ENCODE measurements at places on chromosomes 12 and 14.

- DNase-seq = no peak
Observed at GRCh38 chr12:80053051-80053790, 46.1 kb upstream of the OTOGL start.

DNA sequence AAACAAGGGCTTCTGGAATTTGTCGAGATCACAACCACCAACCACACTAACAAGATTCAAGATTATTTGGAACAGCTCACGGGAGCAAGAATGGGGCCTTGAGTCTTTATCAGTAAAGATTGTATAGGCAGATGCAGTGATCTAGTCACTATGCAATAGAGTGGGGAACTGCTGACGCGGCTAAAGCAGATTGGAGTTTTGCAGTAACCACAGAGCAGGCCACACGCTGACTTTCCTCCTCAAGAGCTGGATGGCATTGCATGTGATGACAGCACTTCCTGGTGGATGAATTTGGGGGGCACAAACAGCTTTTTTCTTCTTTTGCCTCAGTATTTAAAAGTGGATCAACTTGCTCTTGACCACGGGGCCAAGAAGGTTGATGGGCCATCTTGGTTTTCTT, 46.0 kb downstream of the KCNK13 start:
- no peak for DNase-seq

- no peak for DNase-seq
Observed at GRCh38 chr12:116125956-116126566, 151.4 kb downstream of the MED13L start.

DNA sequence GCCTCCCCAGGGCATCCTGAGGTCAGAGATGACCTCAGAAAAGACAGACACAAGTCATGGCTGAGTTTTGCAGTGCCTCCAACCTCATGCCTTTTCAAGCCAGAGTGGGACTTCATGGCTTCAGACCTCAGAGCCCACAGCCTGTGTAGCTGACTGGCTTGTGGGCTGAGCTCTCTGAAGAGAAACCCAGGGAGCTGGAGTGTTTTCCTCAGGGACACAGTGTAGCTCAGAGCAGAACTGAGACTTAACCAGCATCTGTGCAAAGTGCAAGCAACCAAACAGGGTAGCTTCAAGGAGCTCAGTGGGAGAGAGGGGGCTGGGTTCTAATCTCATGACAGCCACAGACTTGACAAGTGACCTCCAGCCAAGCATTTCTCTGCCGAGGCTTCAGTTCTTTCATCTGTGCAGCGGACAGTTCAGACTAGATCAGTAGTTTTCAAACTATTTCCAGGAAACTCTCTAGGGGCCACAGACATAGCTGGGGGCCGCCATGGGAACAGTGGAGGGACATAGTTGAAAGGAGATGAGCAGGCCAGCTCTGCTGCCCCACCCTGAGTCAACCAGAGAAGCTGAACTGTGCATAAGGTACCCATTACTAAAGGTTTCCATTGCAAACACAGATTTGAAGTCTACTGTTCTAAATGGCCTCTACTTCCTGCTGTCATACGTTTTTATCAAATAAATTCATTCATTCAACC, 80.0 kb downstream of the LGMN start:
- no peak for DNase-seq

- no peak for DNase-seq
Observed at GRCh38 chr12:125272383-125272933, 207.2 kb downstream of the AACS start.

DNA sequence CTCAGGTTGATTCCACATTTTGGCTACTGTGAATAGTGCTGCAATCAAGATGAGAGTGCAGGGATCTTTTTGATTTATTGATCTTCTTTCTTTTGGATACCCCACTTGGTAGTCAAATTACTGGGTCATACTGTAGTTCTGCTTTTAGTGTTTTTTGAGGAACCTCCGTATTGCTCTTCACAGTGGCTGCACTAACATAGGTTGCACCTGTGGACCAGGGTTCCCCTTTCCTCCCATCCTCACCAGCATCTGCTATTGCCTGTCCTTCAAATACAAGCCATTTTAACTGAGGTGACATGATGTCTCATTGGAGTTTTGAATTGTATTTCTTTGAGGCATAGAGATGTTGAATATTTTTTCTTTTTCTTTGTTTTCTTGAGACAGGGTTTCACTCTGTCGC, 152.5 kb upstream of the TMEM132C start:
- no peak for DNase-seq

GRCh38 chr12:47774663-47775062, 1.6 kb downstream of the SLC48A1 start:
- DNase-seq = no peak

GRCh38 chr14:92850492-92850891, 56.4 kb downstream of the GOLGA5 start:
- DNase-seq = no peak

DNA sequence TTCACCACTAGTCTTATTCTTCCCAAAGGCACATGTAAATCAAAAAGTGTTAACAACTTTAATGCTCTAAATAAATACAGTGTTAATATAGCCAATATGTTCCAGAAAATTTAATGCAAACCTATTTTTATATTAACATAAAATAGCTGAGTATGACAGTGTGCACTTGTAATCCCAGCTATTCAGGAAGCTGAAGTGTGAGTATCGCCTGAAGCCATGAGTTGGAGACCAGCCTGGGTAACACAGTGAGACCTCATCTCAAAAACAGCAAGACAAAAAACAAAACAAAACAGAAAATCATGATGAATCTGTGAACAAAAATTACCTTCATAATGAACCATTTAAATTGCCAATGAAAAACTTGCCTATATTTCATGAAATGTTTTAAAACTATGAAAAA, 798.9 kb downstream of the SLC6A15 start:
- no peak for DNase-seq

DNA sequence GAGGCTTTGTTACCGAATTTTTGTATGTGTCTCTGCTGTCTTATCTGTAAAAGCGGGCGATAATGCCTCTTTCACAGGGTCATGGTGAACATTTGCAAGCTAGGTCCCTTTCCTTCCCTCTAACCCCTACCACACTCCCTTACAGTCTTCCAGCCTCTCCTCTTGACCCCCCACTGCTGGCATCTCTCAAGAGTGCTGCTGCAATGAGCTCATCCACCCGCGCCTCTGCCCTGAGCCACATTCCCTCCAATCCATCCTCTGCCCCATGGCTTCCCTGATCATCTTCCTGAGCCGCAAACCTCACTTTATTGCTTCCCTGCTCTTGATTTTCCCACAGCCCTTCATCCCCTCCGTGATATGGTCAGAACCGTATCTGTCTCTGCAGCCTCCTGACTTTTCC, 343.6 kb downstream of the BCL11B start:
- DNase-seq = no peak

- DNase-seq = no peak
Observed at GRCh38 chr12:110262442-110263388, 18.3 kb upstream of the ATP2A2 start.

DNA sequence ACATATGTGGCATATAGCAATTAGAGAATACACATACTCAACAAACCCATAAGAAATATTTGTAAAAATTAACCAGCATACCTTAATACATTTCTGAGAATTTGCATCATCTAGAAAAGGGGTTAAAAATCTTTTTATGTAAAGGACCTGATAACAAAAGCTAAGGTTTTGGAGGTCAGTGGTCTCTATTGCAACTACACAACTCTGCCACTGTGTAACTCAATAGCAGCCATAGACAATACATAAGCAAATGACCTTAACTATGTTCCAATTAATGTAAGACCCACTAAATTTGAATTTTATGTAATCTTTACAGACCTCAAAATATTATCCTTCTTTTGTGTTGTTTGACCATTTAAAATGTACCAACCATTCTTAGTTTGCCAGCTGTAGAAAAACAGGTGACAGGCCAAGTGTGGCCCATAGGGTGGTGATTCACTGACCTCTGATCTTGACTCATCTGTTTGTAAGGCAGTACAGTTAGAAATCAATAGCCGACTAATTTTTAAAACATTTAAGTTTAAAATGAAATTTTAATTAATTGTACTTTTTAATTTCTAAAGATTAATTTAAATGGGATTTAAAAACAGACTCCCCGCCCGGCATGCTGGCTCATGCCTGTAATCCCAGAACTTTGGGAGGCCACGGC, 7.4 kb upstream of the EPS8 start:
- no peak for DNase-seq

GRCh38 chr12:121508533-121508932, 72.3 kb downstream of the KDM2B start:
- no peak for DNase-seq

DNA sequence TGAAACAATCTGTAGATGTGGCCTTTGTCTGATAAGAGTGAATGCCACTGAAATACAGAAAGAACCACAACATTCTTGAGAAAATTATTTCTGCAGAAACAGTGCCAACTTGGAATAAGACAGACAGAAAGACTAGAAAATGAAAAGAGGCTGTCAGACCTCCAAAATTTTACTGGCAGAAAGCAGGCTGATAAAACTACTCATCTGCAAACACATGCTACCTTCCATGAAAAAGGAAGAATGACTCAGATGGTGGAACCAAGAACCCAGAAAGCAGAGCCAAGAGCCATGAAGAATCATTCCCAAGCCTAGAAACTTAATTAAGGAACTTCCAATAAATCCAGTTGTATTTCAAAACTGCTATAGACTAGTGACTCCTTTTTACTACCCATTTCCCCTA, 31.9 kb upstream of the OSBPL8 start:
- no peak for DNase-seq

- DNase-seq = no peak
Observed at GRCh38 chr12:42422785-42423184, 96.8 kb downstream of the PPHLN1 start.

- DNase-seq = no peak
Observed at GRCh38 chr12:128052331-128052730, 214.6 kb upstream of the TMEM132C start.

DNA sequence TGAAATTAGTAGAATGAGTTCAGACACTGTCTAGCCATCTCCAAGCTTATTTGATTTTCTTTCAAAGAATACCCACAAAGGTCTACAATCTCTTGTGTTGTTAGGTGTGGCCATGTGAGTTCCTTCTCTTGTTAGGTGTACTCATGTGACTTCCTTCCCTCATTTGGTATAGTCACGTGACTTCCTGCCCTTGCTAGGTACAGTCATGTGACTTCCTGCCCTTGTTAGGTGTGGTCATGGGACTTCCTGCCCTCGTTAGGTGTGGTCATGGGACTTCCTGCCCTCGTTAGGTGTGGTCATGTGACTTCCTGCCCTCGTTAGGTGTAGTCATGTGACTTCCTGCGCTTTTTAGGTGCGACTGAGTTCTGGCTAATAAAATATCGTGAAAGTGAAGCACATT, 179.6 kb downstream of the TMX1 start:
- DNase-seq = no peak

GRCh38 chr14:89370381-89370780, 46.7 kb downstream of the FOXN3 start:
- no peak for DNase-seq

DNA sequence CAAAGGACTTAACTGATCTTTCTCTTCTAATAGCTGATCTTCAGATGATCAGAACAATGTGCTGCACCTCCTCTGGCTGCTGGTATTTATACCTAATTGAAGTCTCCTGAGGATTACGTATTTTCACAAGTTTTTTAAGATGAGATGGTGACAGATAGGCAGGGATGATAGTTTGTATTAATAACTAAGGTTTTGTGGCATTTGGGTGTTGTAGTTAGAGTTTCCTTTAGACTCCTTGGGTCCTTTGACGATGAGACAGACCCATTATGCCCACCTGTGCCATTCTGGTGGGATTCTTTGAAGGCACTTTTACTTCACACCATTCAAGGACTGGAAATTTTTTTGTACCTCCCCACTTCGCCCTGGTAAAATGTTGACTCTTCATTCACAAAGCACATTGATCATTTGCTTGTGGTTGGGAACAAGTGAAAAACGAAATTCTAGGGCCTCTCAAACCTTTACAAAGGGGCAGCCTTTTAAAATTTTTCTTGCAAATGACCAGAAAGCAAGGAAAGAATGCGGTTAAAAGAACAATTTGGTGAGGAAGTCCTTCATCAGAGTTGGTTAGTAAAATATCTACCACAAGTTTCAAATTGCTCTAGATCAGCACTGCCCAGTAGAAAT, at the start of gene IFNG:
IFNG (minus strand) TSS at position 60 of the 624 bp plus-strand sequence. CDS start 125 bp downstream, outside the sequence.
- no peak for DNase-seq

DNA sequence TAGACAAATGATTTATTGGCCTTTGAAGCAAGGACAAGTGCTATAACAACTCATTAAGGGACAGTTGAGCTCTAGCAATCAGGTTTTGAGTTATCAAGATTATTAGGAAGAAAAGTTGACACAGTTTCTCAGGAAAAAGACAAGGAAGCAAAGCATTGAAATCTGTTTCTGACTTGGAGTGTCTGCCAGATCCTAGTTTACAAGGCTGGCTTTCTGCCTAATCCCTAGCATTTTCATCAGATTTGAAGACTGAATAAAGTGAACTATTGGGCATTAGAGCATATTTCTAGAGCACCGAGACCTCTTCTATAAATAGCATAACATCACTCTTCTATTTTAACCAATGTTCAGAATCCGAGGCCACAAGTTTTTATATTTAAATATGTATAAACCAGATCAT, 7.0 kb downstream of the SYT1 start:
- no peak for DNase-seq

DNA sequence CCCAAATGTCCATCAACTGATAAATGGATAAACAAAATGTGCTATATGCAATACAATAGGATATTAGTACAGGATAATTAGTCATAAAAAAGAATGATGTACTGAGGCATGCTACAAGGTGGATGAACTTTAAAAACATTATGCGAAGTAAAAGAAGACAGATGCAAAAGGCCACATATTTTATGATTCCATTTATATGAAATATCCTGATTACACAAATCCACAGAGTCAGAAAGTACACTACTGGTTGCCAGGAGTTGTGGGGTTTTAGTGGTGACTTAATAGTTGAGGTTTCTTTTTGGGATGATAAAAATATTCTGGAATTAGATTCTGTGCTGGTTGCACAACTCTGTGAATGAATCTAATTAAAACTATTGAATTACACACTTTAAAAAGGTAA, 12.6 kb downstream of the TRIM9 start:
- DNase-seq = no peak

- DNase-seq = no peak
Observed at GRCh38 chr12:1519642-1520041, 74.7 kb downstream of the FBXL14 start.

GRCh38 chr12:45655186-45655585, 74.3 kb upstream of the ARID2 start:
- no peak for DNase-seq

All from hypothalamus (tissue), 51 donors.